COR-L47 (cell line): ENCODE measurements at places on chromosomes 12 and 14.

- no peak for DNase-seq
These were observed 62.9 kb downstream of the CCDC91 start for GRCh38 chr12:28253161-28253641.

- DNase-seq = no peak
These were observed 6.1 kb downstream of the A2ML1 start for GRCh38 chr12:8828257-8829124.

- DNase-seq = no peak
These were observed 327.6 kb upstream of the SFSWAP start for GRCh38 chr12:131383291-131383690.

- DNase-seq = no peak
These were observed 52.6 kb upstream of the MMP17 start for GRCh38 chr12:131775392-131776236.

- DNase-seq = no peak
These were observed 16.5 kb upstream of the SEL1L start for GRCh38 chr14:81550001-81550637.

- no peak for DNase-seq
These were observed 561.6 kb downstream of the RERGL start for GRCh38 chr12:17528394-17528793.

GRCh38 chr12:117034249-117034648 is 65.0 kb downstream of the TESC start:
- DNase-seq = no peak

- no peak for DNase-seq
These were observed 19.6 kb upstream of the C12orf42 start for GRCh38 chr12:103515341-103515740.

GRCh38 chr12:87304406-87304805 is 724.8 kb downstream of the C12orf50 start:
- no peak for DNase-seq

DNA sequence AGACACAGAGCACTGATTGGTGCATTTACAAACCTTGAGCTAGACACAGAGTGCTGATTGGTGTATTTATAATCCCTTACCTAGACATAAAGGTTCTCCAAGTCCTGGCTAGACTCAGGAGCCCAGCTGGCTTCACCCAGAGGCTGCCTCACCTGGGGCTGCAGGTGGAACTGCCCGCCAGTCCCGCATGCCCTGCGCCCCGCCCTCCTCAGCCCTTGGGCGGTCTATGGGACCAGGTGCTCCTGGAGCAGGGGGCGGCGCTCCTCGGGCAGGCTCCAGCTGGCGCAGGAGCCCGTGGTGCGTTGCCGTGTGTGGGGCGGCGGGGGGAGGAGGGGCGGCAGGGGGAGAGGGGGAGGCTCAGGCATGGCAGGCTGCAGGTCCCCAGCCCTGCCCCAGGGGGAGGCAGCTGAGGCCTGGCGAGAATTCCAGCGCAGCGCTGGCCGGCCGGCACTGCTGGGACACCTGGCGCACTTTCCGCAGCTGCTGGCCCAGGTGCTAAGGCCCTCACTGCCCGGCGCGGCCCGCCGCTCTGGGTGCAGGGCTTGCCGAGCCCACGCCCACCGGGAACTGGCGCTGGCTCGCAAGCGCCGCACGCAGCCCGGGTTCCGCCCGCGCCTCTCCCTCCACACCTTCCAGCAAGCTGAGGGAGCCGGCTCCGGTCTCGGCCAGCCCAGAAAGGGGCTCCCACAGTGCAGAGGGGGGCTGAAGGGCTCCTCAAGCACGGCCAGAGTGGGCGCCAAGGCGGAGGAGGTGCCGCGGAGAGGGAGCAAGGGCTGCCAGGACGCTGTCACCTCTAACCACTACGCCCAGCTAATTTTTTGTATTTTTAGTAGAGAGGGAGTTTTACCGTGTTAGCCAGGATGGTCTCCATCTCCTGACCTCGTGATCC is 3.1 kb upstream of the SLCO1B3 start:
- no peak for DNase-seq

- DNase-seq = no peak
These were observed 69.3 kb downstream of the SERPINA3 start for GRCh38 chr14:94681300-94682060.

- no peak for DNase-seq
These were observed 74.3 kb downstream of the SYNE3 start for GRCh38 chr14:95442016-95442632.
